ENCODE measurements at places on chromosomes 12 and 14. TPM values are rescaled to one million over a fixed set of nuclear protein-coding genes. Genes with fewer than 3 reads are reported as not detected.

Gene TAS2R43
- 10.0 TPM for total RNA-seq

Gene CISTR
- total RNA-seq, result not detected

Gene TDRD9
- total RNA-seq, result 0.68 TPM

Gene GNB3
- total RNA-seq, result 8.9 TPM

Gene NAA30
- 19.6 TPM for total RNA-seq

Gene ASIC1
- total RNA-seq, result 5.7 TPM

Gene DHRS1
- 13.9 TPM for total RNA-seq

Gene CHGA
- total RNA-seq, result 5.0 TPM

Gene HPD
- total RNA-seq, result 0.27 TPM

Gene CIDEB
- total RNA-seq, result 4.7 TPM

Gene PTCSC3
- total RNA-seq, result not detected

Gene CLEC4C
- not detected for total RNA-seq

Gene KLHL42
- total RNA-seq, result 60.7 TPM

Gene TCL1B
- total RNA-seq, result not detected

Gene RAD9B
- total RNA-seq, result 0.55 TPM

Gene KRT72
- not detected for total RNA-seq

All from sigmoid colon (tissue), 7 donors.